ENCODE measurements at places on chromosomes 1 and 21.

DNA sequence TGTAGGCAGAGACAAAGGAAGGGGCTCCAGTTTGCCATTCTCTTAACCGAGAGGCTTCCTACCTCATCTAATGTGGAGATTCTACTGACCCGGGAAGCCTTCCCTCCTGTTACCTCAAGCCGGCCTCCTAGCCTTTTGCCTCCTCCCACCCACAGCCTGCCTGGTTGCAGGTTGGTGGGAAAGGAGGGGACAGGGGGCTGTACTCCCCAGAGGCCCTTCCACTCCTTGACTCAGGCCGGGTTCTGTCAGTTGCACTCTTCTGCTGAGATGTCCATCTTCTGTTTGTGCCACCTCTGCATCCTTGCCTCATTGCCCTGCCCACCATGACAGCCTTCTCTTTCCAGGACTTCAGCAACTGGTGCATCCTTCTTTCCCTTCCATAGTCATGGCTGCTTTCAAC is 98.0 kb upstream of the SLC44A3 start:
- no peak for DNase-seq

GRCh38 chr1:60257531-60257930 is 184.0 kb upstream of the C1orf87 start:
- DNase-seq, result no peak

DNA sequence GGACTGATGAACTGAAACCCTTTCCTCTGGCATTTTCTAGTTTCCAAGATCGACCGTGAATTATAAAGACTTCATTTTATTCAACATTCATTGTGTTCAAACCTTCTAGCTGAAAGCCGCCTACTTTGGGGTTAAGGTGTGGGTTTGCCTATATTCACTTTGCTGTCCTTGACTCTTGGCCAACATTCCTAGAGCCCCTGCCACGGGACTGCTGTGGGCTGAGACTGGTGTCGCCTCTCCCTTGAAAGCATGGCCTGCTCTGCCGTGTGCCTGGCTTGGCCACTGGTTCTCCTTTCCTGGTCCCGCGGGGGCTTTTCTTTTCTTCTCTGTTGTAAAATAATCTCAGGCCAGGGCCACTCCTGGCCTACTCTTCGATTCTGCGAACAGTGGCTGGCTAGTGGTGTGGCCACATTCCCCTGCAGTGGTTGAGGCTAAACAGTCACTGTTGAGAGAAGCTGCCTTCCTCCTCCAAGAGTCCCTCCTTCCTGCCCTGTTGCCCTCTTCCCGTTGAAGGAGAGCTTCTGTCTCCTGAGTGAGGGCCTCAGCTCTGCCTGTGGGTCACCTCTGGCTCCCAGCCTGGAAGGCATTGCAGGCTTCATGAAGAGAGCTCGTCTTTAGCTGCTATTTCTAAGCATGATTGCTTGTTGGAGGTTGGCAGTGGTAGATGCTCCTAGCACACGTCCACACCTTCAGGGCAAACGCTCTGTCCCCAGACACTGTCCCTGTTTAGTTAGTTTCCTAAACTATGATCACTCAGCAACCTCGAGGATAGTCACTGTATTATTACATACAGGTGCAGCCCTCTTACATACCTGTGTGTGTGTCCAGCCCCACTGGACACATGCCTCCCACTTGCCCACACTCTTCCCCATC is 80.5 kb downstream of the GALNT2 start:
- no peak for DNase-seq

GRCh38 chr1:44684525-44684924 is 10.0 kb downstream of the ARMH1 start:
- DNase-seq, result no peak

- DNase-seq, result peak; percentile 50
These were observed 58.7 kb downstream of the RABGAP1L start for GRCh38 chr1:174217787-174218574.

DNA sequence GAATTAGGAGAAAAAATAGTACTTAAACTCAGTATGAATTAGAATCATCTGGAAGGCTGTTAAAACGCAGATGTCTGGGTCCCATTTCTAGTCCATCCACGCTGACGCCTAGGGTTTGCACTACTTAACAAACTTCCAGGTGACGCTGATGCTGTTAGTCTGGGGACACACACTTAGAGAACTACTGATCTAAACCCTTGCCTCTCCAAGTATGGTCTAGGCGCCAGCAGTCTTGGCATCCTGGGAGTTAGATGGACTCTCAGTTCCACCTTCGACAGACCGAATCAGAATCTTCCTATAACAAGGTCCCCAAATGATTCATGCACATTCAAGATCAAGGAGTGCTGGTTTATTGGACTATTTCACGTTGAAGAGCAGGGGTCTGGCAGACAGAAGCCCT is 11.5 kb downstream of the DIO1 start:
- DNase-seq, result no peak

DNA sequence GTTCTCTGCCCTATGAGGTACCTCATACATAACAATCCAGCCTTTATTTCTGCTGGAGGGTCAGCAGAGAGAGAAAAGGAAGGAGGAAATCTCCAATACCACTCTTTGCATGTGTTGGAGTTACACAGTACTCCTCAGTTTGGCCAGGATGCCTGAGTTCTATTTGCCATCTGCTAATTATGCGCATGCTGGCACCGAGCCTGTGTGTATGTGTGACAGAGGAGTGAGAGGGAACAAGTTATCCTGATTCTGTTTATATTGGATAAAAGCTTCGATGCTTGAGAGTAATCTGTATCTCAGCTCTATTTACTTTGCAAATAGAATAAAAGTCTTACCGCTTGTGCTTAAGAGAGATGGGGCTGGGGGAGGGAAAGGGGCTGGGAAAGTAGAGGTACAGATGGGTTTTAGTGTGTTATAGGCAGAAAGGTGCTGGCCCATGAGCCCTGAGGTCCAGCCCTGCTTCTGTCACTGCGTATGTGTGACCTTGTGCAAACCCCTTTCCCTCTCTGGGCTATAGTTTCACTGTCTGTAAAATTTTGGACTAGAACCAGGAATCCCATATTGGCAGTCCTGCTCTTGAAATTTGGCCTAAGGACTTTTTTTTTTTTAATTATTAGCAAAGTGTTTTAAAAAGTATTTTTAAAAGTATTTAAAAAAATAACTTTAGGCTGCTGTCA is 54.5 kb upstream of the PLXNA2 start:
- no peak for DNase-seq

DNA sequence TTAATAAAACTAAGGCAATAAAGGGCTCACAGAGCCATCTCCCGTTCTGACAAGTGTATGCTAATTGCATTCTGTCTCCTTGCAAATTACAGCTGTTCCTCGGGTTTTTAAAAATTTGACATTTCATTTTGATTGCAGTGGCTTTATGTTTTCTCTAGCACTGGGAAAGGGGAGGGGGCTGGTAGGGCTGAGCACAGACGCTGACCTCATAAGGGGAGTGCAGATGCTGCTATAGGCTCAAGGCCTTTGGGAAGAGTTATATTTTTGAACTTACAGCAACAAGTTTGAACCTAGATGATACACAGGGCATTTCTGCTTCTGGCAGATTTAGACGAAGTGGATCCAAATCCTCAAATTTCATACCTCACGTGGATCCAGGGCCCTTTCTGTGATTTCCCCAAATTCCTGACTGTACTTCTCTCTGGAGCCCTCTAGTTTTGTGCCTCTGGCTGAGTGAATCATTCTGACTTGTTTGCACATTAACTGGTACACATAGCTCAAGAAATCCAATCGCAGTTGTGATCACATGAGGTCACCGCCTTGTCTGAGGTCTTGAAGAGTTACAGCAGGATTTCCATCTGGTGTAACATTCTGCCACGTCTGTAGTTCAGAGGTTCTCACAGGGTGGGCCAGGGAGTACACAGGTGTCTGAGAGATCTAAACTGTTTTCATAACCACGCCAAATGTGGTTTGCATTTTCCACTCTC is 230.3 kb downstream of the C1orf94 start:
- no peak for DNase-seq

DNA sequence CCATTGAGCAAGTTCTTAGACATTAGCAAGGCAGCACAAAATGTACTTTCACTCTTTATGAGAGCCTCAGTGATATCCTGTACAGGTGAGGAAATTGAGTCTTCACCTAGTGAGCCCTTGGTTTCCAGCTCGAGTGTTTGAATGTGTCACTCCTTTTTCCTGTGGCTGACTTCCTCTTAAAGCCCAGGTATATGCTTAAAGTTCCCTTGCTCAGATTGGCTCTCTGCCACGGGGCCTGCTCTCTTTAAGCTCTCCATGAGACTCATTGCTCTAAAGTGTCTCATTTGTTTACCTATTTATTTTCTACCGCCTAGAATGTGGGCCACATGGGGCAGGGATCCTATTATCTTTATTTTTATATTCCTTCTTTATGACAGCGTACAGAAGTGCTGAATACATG is 324.9 kb downstream of the SIPA1L2 start:
- DNase-seq, result peak; percentile 46

DNA sequence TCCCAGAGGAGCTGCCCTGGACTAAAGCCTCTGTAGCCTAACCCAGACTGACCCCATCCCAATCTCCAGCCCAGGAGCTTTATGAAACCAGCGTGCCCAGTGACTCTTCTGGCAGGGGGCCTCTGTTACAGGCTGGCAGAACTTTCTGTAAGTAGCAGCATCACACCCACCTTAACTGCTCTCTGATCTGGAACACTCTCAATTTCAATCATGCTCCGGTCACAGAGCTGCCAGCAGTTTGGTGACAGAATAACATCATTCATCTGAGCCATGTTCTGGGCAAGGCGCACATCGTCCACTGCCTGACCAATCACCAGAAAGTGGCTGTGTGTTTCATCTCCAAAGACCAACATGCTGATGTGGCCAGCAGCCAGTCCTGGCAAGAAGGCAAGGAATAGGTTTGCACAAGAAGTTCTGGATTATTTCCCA is 14.7 kb downstream of the ADCY10 start:
- DNase-seq, result no peak

DNA sequence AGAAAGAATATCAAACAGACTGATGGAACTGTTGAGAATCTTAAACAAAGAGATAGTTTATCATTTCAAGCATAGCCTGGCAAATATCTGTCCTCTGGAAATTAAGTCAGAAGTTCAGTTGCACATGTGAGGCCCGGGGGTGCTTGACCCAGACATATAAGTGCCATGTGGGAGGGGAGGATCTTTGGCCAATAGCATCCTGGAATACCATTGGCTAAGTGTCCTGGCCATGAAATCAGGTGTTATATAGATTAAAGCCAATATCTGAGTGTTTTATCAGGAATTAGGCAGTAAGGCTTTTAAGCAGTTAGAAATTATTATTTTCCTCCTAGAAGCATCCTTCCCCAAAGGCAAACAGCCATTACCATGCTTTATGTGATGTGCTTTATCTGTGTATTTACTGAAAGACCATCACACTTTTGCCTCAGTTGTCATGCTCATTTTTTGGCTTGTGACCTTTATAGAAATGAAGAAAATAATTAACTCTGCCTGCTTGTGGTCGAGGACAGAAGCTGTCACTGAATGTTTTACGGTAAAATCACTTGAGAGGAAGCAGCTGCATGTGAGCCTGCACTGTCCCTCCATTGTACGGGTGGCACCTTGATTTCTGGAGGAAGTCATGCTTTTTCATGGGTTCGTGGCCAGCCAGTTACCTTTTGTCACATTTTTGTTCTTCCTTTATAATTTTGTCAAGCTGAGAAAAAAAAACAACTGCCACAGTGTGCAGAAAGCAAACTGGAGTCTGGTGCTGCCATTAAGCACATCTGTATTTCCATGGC is 259.9 kb upstream of the FMN2 start:
- DNase-seq, result no peak

DNA sequence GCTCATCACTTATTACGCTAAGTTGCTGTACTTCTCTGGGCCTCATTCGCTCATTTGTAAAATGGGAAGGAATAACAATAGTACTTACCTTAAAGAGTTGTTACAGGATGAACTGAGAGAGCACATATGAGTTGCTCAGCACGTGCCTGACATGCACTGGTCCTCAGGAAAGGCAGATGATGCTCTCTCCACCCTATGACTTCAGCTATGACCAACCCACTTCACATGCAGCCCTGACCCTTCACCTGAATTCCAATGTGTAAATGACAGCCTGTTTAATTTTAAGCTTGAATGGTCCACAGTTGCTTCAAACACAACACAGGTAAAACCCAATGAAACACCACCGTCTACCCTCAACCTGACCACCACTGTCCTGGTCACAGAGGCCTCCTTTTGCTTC is 32.9 kb downstream of the GADD45A start:
- DNase-seq, result peak; percentile 86

Data from epithelial cell of esophagus (primary cell).